ENCODE measurements at places on chromosomes 3 and 15.

DNA sequence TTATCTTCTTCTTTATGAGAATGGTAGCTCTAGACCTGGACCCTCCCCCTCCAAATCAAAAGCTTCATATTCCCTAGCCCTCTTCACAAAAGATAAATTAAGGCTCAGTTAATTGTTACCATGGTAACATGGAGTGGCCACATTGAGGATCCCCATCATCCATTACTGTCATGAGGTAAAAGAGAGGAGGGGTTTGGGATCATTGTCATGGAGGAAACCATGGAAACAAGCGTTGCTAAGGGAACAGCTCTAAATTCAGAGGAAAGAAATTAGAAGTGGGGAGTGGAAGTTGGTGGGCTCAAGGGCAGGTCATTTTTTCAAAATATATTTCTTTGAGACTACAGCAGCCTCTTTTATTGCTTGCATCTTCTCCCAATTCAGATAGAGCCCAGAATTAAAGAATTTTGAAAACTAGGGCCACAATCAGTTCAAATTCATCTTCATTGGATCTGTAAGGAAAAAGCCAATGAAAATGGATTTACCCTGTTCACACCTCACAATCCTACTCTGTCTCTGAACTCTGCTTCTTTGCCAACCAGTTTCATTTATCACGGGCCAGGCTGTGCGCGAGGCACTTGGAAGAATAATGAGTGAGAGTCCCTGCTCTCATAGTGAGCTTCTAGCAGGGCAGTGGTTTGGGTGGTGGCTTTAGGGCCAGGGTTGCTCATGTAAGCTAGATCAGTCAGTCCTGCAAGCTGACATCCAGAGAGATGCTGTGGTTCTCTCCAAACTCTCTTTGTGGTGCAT, 11.6 kb upstream of the AEN start:
- no peaks in the 10 kb centered on the region for H3K27me3 ChIP-seq
- no peak for DNase-seq
- H3K4me1 ChIP-seq: no peaks in the 10 kb centered on the region
- H3K4me3 ChIP-seq: no peak overlapping the region

GRCh38 chr15:31571676-31572075, 245.0 kb downstream of the KLF13 start:
- no peaks in the 10 kb centered on the region for H3K27me3 ChIP-seq
- H3K36me3 ChIP-seq: no peaks in the 10 kb centered on the region
- no peaks in the 10 kb centered on the region for H3K4me1 ChIP-seq
- no peak for DNase-seq
- no peak overlapping the region for H3K27ac ChIP-seq

- H3K4me1 ChIP-seq: no peaks in the 10 kb centered on the region
- H3K27me3 ChIP-seq: no peaks in the 10 kb centered on the region
- DNase-seq: no peak
Measured at GRCh38 chr15:66765478-66766281, 63.6 kb downstream of the SMAD6 start.

DNA sequence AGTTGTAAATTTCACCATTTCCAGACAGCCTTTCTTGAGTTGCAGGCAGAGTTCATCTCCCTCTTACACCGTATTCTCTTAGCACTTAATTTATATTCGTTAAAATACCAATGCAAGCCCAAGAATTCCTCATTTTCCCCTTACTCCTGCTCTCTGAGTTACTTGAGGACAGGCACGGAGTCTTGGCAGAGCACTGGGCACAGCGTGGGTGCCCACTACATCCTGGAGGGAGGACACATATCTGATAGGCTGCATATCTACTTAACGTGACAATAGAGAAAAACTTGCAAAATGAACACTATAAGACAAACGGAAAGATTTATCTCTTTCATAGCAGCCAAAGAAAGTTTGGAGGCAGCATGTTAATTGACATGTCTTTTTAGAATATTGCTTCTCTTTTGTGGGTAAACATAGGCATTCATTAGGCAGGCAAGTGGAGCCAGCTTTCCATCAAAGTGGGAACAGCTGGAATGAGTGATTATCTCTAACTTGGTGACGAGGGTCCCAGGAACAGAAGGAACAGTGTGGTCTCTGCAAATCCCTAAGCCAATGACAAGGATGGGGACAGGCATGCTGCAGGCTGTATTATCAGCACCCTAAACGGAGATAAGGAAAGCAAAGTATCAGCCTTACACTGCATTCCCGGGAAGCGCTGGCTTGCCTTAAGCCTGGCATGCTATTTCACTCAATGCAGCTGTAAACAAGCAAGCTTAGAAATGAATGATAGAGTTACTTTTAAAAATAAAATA, 116.5 kb downstream of the RTP4 start:
- H3K36me3 ChIP-seq: no peaks in the 10 kb centered on the region
- DNase-seq: no peak
- no peak overlapping the region for H3K4me3 ChIP-seq
- H3K27me3 ChIP-seq: peaks cover 2% of the 10 kb centered on the region
- H3K4me1 ChIP-seq: no peaks in the 10 kb centered on the region

DNA sequence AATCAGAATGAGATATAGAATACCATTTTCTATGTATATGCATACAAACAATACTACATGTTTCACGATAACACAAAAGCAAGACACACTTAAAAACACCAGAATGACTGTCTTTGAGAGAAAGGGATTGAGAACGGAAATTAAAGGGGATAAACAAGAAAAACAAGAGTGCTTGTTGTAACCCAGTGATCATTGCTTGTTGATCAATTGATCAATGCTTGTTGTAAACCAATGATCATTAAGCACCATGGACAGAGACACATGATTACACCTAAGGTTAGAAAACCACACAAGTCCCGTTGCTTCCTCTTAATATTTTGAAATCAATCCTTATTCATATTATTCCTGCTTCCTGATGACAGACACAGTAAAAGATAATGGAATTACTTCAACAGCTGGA, 1.1 kb upstream of the OR4F15 start:
- H3K4me1 ChIP-seq: peaks cover 10% of the 10 kb centered on the region
- H3K27ac ChIP-seq: no peak overlapping the region
- H3K36me3 ChIP-seq: no peaks in the 10 kb centered on the region

DNA sequence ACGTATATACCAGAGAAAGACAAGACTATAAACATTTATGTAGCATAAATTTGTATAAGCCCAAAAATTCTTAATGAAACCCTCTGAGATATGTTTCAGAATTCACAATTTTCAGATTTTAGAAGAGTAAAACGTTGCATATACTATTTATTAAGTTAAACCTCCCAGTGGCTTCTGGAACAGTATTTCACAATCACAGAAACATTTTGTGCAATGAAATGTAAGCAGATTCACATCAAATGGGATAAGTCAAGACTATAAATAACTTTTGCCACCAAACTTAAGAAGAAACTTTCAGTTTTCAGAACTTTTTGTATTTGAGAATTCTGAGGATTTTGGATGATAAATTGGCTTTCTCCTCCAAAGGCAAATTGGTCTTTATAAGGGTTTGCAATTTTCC, 9.2 kb downstream of the SLTM start:
- no peak overlapping the region for H3K4me3 ChIP-seq
- H3K27me3 ChIP-seq: no peaks in the 10 kb centered on the region
- DNase-seq: no peak
- peaks cover 25% of the 10 kb centered on the region for H3K4me1 ChIP-seq
- H3K36me3 ChIP-seq: peaks cover 39% of the 10 kb centered on the region

DNA sequence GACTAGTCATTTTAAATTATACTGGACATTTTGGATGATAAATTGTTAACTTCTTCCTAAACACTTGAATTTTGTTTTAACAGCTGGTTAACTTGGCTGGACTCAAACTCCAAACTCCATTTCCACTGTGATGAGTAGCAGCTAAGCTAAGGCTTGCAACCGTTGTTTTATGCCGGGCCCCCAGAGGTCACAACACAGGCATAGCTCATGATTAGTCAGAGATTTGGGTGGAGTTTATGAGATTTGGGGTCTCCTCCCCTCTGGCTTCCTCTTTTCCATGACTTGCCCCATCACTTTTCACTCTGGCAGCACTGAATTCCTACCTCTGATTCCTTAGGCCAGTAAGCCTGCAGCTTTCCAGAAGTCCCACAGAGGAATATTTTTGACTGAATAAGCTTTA, 12.8 kb downstream of the THAP10 start:
- DNase-seq: no peak
- H3K4me1 ChIP-seq: no peaks in the 10 kb centered on the region
- H3K27ac ChIP-seq: no peak overlapping the region
- no peaks in the 10 kb centered on the region for H3K36me3 ChIP-seq
- H3K4me3 ChIP-seq: no peak overlapping the region

GRCh38 chr3:128112357-128112968, 11.1 kb downstream of the RUVBL1 start:
- no peaks in the 10 kb centered on the region for H3K27me3 ChIP-seq
- no peak for DNase-seq

DNA sequence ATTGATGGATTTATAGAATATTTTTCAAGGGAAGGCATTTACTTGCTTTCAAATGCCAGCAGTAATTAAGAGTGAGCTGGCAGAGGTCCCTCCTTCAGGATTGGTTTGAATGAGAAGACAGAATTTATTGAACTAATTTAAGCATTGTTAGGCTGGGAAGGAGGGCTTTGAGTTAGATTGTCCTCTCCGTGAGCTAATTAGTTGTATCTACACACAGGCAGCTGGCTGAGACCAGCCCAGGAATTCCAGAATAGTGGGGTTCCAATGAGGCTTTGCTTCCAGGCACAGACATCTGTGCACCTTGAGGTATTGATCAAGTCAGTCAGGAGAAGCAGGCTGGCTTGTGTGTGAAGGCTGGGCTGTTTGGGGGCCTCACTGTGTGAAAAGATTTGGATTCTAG, 124.0 kb upstream of the WNT5A start:
- no peak overlapping the region for H3K4me3 ChIP-seq
- DNase-seq: no peak
- H3K36me3 ChIP-seq: no peaks in the 10 kb centered on the region
- no peaks in the 10 kb centered on the region for H3K27me3 ChIP-seq

GRCh38 chr3:171982828-171983227, 56.5 kb upstream of the FNDC3B start:
- H3K4me3 ChIP-seq: no peak overlapping the region
- no peak for DNase-seq
- H3K36me3 ChIP-seq: no peaks in the 10 kb centered on the region
- H3K27me3 ChIP-seq: no peaks in the 10 kb centered on the region
- no peaks in the 10 kb centered on the region for H3K4me1 ChIP-seq
- no peak overlapping the region for H3K27ac ChIP-seq

DNA sequence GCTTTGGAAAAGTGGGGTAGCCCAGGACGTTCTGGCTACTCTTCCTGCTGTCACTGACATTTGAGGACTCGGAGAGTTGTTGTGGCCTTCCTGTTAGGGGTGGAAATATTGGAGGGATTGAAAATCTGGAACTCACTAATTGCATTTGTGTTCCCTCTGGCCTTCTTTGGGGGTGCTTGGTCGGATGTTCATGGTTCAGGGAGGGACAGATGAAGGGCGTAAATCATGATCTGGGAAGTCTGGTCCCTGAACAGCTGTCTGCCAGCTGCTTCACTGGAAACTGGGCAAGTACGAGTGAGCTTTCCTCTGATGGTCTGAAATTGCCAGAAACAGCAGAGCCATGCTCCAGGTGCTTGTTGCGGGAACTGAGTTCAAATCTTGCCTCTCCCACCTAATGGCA, 327.8 kb upstream of the C2CD4B start:
- no peak overlapping the region for H3K27ac ChIP-seq
- no peaks in the 10 kb centered on the region for H3K36me3 ChIP-seq

- H3K36me3 ChIP-seq: no peaks in the 10 kb centered on the region
- no peak for DNase-seq
- H3K27ac ChIP-seq: no peak overlapping the region
- H3K27me3 ChIP-seq: no peaks in the 10 kb centered on the region
Measured at GRCh38 chr3:194212161-194212844, 76.4 kb downstream of the HES1 start.

GRCh38 chr15:70292076-70292760, 194.5 kb upstream of the TLE3 start:
- no peaks in the 10 kb centered on the region for H3K36me3 ChIP-seq
- no peaks in the 10 kb centered on the region for H3K27me3 ChIP-seq
- no peak overlapping the region for H3K4me3 ChIP-seq
- H3K4me1 ChIP-seq: peaks cover 26% of the 10 kb centered on the region
- H3K27ac ChIP-seq: no peak overlapping the region

GRCh38 chr3:71072287-71072686, 511.2 kb downstream of the FOXP1 start:
- H3K4me1 ChIP-seq: peaks cover 96% of the 10 kb centered on the region
- no peak overlapping the region for H3K4me3 ChIP-seq
- H3K27ac ChIP-seq: peak overlapping the region; percentile 69

- H3K4me3 ChIP-seq: no peak overlapping the region
- no peak overlapping the region for H3K27ac ChIP-seq
- H3K4me1 ChIP-seq: peaks cover 39% of the 10 kb centered on the region
- H3K36me3 ChIP-seq: no peaks in the 10 kb centered on the region
- no peak for DNase-seq
- no peaks in the 10 kb centered on the region for H3K27me3 ChIP-seq
Measured at GRCh38 chr3:114454551-114455251, 160.9 kb downstream of the TIGIT start.

GRCh38 chr3:7720649-7721297, 780.9 kb upstream of the LMCD1 start:
- H3K27me3 ChIP-seq: no peaks in the 10 kb centered on the region
- H3K4me3 ChIP-seq: no peak overlapping the region
- no peaks in the 10 kb centered on the region for H3K4me1 ChIP-seq
- DNase-seq: no peak
- no peak overlapping the region for H3K27ac ChIP-seq

DNA sequence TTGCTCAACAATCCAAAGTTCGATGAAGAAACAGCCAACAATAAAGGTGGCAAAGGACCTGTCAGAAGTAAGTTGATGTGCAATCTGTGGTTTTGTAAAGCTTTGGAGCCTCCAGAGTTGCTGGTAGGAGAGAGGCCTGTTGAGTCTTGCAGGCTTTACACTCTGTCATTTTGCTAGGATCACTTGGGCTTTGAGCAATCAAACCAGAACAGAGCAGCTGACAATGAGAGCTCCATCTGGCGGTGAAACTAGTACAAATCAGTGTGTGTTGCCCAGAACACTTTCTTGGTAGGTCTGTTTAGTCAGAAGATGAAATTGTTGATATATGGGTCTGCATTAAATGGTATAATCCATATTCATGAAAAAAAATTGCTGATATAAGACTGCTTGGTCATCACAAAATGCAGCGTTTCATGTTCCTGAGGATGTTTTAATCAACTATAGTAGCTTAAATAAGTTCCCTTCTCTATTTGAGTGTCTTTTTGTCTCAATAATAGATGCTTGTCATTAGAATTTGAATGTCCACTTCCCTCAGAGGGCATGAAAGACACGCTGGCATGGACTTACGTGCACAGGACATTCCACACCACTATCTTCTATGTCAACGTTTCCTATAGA, 25.7 kb downstream of the TMOD2 start:
- peak; percentile 90 for DNase-seq
- no peaks in the 10 kb centered on the region for H3K4me1 ChIP-seq
- H3K4me3 ChIP-seq: no peak overlapping the region
- no peaks in the 10 kb centered on the region for H3K36me3 ChIP-seq
- H3K27ac ChIP-seq: no peak overlapping the region

DNA sequence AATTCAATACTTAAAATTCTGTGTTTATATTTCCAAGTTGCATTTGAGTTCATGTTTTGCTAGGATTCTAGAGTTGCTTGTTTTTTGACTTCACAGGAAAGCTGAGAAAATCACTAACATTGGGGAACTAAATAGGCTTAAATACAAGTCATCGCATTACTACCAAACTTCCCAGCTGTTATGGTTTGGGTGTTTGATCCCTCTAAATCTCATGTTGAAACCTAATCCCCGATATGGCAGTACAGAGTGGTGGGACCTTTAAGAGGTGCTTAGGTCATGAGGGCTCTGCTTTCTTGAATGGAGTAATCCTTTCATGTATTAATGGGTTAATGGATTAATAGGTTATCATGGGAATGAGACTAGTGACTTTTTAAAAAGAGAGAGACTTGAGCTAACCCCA, 77.2 kb upstream of the ARPP21 start:
- DNase-seq: no peak
- H3K4me3 ChIP-seq: no peak overlapping the region
- no peaks in the 10 kb centered on the region for H3K36me3 ChIP-seq
- no peaks in the 10 kb centered on the region for H3K27me3 ChIP-seq

All from Karpas-422 (cell line).